Uterus (tissue), 4 donors: ENCODE measurements at places on chromosomes 6 and 20. TPM values are rescaled to one million over a fixed set of nuclear protein-coding genes. Genes with fewer than 3 reads are reported as not detected.

The MYB gene
- total RNA-seq: 0.59 TPM

The KCNK16 gene
- not detected for total RNA-seq

The CD93 gene
- total RNA-seq: 49.1 TPM

The C20orf144 gene
- total RNA-seq: not detected

The SRPK1 gene
- total RNA-seq: 27.1 TPM

The DNAH8 gene
- total RNA-seq: not detected

The PDE10A gene
- 13.0 TPM for total RNA-seq

The C6orf15 gene
- not detected for total RNA-seq

The HSPA1L gene
- 3.0 TPM for total RNA-seq

The TMC2 gene
- not detected for total RNA-seq

The KIF13A gene
- total RNA-seq: 53.4 TPM

The TAAR1 gene
- total RNA-seq: not detected

The DLK2 gene
- total RNA-seq: not detected

The HS3ST5 gene
- not detected for total RNA-seq

The PRPH2 gene
- 7.0 TPM for total RNA-seq

The GSTA3 gene
- 0.35 TPM for total RNA-seq

- H3K4me3 ChIP-seq: no peak overlapping the region
- H3K27ac ChIP-seq: no peak overlapping the region
- no peaks in the 10 kb centered on the region for H3K4me1 ChIP-seq
- H3K36me3 ChIP-seq: no peaks in the 10 kb centered on the region
Observed at GRCh38 chr6:163620670-163621330, 206.3 kb downstream of the QKI start.

- no peaks in the 10 kb centered on the region for H3K4me1 ChIP-seq
- H3K27me3 ChIP-seq: no peaks in the 10 kb centered on the region
- no peak overlapping the region for H3K4me3 ChIP-seq
- no peak overlapping the region for H3K27ac ChIP-seq
- H3K36me3 ChIP-seq: no peaks in the 10 kb centered on the region
Observed at GRCh38 chr20:63789836-63790571, 41.1 kb downstream of the ZBTB46 start.

DNA sequence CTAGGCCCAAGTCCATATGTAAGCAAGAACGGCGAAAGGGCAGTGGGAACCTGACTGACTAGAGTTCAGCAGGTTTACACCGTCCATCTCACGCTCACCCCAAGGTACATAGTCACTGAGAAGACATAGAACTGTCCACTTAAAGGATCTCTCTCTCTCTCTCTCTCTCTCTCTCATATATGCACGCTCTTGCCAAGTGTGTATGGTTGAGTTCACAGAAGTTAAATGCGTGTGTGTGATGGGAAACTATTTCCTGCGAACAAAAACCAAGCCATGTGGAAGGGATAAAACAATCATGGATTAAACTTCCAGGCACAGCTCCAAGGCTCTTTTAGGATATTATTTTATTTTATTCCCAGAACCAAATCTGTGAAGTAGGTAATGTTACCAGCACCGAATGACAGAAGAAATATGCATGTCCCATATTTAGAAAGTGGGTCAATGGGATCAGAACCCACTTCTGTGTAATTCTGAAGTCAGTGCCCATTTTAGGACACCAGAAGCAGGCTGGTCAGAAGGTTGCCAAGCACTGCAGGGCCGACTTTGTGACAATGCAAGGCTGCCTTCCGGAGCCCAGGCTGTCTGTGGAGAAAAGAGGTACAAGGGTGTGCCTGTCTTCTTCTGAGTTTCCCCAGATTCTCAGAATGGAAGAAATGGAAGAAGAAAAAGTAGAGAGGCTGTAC is 49.2 kb upstream of the MAP7 start:
- DNase-seq: no peak
- H3K4me3 ChIP-seq: no peak overlapping the region
- no peak overlapping the region for H3K27ac ChIP-seq
- H3K27me3 ChIP-seq: no peaks in the 10 kb centered on the region

DNA sequence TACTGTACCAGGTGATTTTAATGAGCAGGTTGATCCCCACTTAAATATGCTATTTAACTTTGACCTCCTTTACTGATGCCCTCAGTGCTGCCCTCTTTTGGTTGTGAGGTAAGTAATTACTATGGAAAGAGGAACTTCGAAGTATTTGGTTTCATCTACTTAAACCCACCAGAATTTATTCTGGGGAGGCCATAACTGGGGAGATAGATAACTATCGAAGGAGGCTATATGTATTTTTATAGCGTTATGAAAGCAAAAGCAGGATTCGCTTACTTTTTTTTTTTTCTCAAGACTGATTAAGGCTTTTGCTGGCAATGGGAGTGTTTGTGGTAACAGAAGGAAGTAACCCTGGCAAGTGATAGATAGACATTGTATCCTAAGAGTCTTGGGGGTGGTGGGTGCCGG is 168.9 kb upstream of the CENPW start:
- no peaks in the 10 kb centered on the region for H3K36me3 ChIP-seq
- no peak overlapping the region for H3K4me3 ChIP-seq
- H3K27ac ChIP-seq: no peak overlapping the region
- no peak for DNase-seq
- no peaks in the 10 kb centered on the region for H3K27me3 ChIP-seq

DNA sequence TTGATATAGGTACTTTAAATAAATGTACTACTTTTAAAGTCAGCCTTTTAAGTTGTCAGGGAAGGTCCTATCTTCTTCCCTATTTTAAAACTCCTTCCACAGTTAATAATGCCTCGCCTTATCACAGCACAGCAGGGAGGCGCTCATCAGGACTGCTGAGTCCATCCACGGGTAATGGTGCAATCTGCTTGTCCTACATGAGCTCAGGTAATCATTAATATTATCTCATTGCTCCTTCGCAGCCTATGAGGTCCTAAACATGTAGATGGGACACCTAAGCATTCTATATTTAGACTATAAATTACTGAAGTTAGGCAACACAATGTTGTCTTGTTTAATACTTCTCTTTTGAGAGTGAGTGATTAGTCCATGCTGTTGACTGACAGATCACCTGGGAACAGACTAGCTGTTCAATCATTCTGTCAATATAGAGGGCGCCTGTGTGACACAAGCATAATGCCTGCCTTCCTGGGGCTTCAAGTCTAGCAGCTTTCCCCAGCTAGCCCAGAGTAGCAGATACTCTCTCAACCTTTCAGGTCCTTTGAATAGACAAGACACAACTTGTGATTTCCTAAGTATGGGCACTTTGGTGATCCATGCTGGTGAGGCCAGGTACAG is 91.0 kb downstream of the FYN start:
- no peaks in the 10 kb centered on the region for H3K36me3 ChIP-seq
- H3K4me1 ChIP-seq: no peaks in the 10 kb centered on the region
- no peak overlapping the region for H3K27ac ChIP-seq
- H3K4me3 ChIP-seq: no peak overlapping the region
- no peaks in the 10 kb centered on the region for H3K27me3 ChIP-seq
- no peak for DNase-seq

- no peaks in the 10 kb centered on the region for H3K4me1 ChIP-seq
- peaks cover 8% of the 10 kb centered on the region for H3K27me3 ChIP-seq
- no peak overlapping the region for H3K27ac ChIP-seq
- no peaks in the 10 kb centered on the region for H3K36me3 ChIP-seq
Observed at GRCh38 chr6:27757307-27757706, 154.9 kb downstream of the OR2B2 start.

DNA sequence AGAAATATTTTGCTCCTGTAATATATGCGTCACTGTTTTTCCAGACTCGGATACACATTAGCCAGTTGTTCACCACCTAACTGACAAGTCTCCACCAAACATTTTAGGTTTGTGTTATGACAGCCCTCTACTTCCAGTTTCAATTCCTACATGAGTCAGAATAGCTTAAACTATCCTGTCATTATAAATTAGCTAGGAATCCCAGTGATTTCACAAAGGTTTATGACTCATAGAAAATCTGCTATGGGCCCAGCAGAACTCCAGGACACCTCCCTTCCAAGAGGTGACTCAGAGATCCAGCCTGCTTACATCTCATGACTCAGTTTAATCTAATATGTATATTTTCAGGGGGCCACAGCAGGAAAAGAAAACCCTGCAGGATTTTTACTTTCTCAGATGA is 17.4 kb upstream of the PLCB4 start:
- no peaks in the 10 kb centered on the region for H3K4me1 ChIP-seq
- no peaks in the 10 kb centered on the region for H3K36me3 ChIP-seq
- no peak overlapping the region for H3K27ac ChIP-seq
- no peaks in the 10 kb centered on the region for H3K27me3 ChIP-seq
- no peak overlapping the region for H3K4me3 ChIP-seq
- DNase-seq: no peak

- no peak overlapping the region for H3K27ac ChIP-seq
- no peak overlapping the region for H3K4me3 ChIP-seq
- no peaks in the 10 kb centered on the region for H3K4me1 ChIP-seq
- no peak for DNase-seq
Observed at GRCh38 chr6:15672818-15673217, 10.0 kb upstream of the DTNBP1 start.

DNA sequence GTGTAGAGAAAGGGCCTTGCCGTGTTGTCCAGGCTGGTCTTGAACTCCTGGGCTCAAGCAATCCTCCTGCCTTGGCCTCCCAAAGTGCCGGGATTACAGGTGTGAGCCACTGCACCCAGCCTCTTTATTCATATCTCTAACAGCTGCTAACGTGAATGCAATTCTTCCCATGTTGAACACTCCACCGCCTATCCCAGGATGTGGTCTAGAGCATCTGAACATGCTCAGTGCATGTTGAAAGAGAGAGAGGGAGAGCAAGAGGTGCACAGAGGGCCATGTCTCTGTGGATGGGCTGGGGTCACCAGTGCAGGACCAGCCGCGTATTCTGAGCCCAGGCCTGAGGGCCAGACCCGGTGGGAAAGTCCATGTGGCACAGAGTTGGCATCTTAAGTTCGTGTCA is 12.8 kb downstream of the TUBB2A start:
- H3K4me1 ChIP-seq: no peaks in the 10 kb centered on the region
- no peaks in the 10 kb centered on the region for H3K27me3 ChIP-seq

- no peaks in the 10 kb centered on the region for H3K27me3 ChIP-seq
- DNase-seq: no peak
- H3K36me3 ChIP-seq: no peaks in the 10 kb centered on the region
- H3K27ac ChIP-seq: no peak overlapping the region
Observed at GRCh38 chr6:149852180-149852579, 12.0 kb downstream of the LRP11 start.

DNA sequence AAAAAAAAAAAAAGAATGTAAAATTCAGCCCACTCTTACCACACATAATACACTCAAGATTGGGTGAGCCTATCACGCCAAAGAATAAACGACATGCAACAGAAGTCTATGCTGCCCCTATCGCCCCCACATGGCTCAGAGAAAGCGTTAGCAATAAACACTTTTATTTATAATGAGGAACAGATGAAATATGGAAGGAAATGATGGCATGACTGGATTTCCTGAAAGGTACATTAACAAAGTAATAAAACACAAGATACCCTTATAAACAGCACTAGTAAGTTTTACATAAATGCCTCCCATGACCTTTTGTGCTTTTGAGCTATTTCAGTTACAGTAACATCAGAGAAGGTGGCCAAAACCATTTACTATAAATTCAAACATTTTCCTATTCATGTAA is 71.4 kb upstream of the SCAF8 start:
- no peak overlapping the region for H3K4me3 ChIP-seq
- H3K27me3 ChIP-seq: no peaks in the 10 kb centered on the region
- no peak overlapping the region for H3K27ac ChIP-seq
- H3K4me1 ChIP-seq: no peaks in the 10 kb centered on the region
- no peaks in the 10 kb centered on the region for H3K36me3 ChIP-seq
- no peak for DNase-seq

DNA sequence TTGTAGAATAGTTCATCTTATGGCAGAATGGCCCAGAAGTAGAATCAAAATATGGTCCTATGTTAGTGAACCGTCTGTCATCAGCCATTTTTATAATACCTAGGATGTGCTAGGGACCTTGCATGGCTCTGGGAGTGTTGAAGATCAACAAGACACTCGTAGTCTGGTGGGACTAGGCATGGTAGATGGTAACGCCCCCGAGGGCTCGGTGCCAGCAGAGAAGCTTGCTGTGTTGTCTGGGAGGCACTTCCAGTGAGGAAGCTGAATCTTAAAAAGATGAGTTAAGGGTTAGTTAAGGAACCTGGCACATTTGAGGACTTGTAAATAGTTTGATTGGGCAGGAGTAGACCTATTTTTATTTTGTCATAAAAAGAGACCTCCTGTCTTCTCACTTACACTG is 82.4 kb downstream of the MAP3K4 start:
- no peaks in the 10 kb centered on the region for H3K4me1 ChIP-seq
- H3K4me3 ChIP-seq: no peak overlapping the region
- peak overlapping the region; percentile 32 for H3K27ac ChIP-seq
- H3K36me3 ChIP-seq: no peaks in the 10 kb centered on the region

GRCh38 chr6:113078791-113079190 is 731.7 kb downstream of the RFPL4B start:
- H3K27ac ChIP-seq: no peak overlapping the region
- H3K4me1 ChIP-seq: no peaks in the 10 kb centered on the region
- H3K27me3 ChIP-seq: no peaks in the 10 kb centered on the region
- no peak overlapping the region for H3K4me3 ChIP-seq
- H3K36me3 ChIP-seq: no peaks in the 10 kb centered on the region

- no peak overlapping the region for H3K27ac ChIP-seq
- DNase-seq: no peak
- no peaks in the 10 kb centered on the region for H3K27me3 ChIP-seq
- H3K4me3 ChIP-seq: no peak overlapping the region
Observed at GRCh38 chr6:73702444-73702843, 6.4 kb downstream of the CD109 start.

DNA sequence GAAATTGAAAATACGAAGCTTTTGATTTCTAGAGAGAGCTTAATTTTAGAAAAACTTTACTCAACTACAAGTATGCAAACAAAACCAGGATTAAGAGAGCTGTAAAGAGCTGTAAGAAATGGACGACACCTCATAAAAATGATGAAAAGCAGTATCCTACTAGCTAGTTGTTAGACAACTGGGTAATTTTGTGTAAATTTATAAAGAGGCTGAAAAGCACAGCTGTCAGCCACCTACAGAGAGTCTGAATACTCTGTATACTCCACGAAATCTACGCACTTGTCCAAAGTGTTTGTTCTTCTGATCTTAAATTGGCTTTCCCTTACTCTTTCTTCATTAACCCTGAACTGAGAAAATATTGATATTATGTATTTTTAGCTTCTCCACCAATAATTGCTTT is 808.4 kb upstream of the EPHA7 start:
- no peak overlapping the region for H3K27ac ChIP-seq
- H3K4me3 ChIP-seq: no peak overlapping the region
- no peaks in the 10 kb centered on the region for H3K36me3 ChIP-seq
- H3K27me3 ChIP-seq: no peaks in the 10 kb centered on the region

- no peaks in the 10 kb centered on the region for H3K27me3 ChIP-seq
- no peaks in the 10 kb centered on the region for H3K4me1 ChIP-seq
- no peak for DNase-seq
- H3K36me3 ChIP-seq: no peaks in the 10 kb centered on the region
- H3K27ac ChIP-seq: peak overlapping the region; percentile 52
- H3K4me3 ChIP-seq: no peak overlapping the region
Observed at GRCh38 chr6:25169553-25169952, 109.6 kb upstream of the CARMIL1 start.
